ENCODE measurements at places on chromosomes 1 and 21.

DNA sequence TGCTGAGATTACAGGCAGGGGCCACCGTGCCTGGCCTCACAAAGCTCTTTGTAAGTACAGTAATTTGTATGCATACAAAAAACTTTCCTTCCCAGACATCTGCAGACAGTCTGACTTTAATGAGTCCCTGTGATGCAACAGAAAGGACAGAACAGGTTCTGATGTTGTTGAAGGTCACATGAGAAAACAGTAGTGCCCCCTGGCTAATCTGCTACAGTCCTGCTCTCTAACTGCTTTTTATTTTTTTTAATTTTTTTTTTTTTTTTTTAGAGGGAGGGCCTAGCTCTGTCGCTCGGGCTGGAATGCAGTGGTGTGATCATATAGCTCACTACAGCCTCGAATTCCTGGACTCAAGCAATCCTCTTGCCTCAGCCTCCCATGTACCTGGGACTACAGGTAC, 36.7 kb downstream of the ACBD3 start:
- DNase-seq = no peak

GRCh38 chr1:82260051-82260450, 459.3 kb downstream of the ADGRL2 start:
- no peak for DNase-seq

DNA sequence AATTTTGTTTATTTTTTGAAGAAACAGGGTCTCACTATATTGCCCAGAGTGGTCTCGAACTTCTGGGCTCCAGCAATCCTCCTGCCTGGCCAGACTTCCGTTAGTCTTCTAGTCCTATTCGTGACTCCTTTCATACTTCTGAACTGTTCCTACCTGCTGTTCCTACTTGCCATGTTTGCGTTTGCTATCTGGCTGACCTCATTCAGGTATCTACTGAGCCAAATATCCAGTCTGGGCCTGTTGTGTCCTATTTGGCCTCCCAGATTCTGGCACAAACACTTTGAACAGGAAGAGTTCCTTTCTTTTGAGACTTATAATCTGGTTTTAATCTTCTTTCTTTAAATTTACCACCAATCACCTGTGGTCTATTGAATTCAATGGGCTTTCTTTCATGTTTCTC, 6.9 kb upstream of the NR1I3 start:
- DNase-seq = no peak

- DNase-seq = no peak
These were observed 3.6 kb downstream of the SDC3 start for GRCh38 chr1:30904962-30905335.

GRCh38 chr21:38349111-38349746, 92.4 kb downstream of the KCNJ15 start:
- peak; percentile 12 for DNase-seq

DNA sequence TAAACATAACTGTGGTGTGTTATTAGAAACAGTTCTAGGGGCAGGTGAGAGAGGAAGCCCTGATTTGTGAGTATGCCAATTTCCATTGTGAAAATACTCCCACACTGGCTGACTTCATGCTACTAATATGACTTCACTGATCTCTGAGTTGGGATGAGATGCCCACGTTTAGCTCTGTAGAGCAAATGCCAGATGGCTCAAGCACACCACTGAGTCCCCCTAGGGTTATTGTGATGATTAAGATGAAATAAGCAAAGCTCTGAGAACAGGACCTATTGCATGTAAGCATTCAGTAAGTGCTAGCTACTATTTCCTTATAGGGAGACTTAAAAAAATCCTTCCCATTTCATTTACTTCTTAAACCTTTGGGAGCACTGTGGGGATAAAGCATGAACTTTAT, 117.6 kb downstream of the CENPF start:
- DNase-seq = no peak

GRCh38 chr1:81406292-81406999, 394.3 kb upstream of the ADGRL2 start:
- DNase-seq = no peak

GRCh38 chr21:38503583-38503982, 5.3 kb upstream of the ERG start:
- peak; percentile 69 for DNase-seq

DNA sequence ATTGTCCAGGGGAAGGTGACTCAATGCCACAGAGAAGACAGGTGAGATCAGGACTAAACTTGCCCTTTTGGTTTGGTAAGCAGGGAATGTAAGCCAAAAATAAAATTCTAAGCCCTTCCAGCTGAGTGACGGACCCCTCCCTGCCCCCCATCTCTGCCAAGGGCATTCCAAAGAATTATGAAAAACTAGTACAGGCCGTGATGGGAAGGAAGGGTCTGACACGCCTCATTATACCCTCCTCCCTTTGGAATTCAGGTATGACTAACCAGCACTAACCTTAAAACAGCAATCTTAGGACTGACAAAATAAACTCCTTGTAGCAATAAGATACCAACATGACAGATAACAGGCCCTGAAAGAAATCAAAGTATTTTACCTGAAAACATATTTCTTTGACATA, 99.6 kb downstream of the GABPA start:
- no peak for DNase-seq

- DNase-seq = no peak
These were observed 58.9 kb upstream of the LRRC8D start for GRCh38 chr1:89761901-89762300.

GRCh38 chr21:33189824-33190223, 39.9 kb upstream of the IFNAR2 start:
- no peak for DNase-seq

- DNase-seq = no peak
These were observed 27.9 kb downstream of the PATJ start for GRCh38 chr1:61770131-61770530.

DNA sequence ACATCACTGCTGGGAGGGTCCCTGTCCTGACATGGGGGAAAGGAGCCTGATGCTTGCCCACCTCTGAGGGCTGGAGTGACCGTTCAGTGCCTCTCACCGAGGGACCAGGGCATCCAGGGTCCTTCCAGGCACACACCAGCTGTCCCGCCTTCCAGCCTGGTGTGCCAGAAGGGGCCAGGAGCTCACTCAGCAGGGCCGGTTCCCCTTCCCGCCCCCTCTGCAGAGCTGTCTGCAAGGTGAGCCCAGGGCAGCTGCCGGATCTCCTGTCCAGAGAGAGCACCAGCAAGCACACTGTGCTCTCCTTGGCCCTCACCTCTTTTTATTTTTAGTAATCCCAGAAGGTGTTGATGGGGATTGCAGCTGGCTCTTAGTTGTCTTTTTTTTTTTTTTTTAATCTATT, 16.9 kb downstream of the H6PD start:
- peak; percentile 51 for DNase-seq

GRCh38 chr1:228079013-228079412, 3.5 kb upstream of the ARF1 start:
- DNase-seq = peak; percentile 40

DNA sequence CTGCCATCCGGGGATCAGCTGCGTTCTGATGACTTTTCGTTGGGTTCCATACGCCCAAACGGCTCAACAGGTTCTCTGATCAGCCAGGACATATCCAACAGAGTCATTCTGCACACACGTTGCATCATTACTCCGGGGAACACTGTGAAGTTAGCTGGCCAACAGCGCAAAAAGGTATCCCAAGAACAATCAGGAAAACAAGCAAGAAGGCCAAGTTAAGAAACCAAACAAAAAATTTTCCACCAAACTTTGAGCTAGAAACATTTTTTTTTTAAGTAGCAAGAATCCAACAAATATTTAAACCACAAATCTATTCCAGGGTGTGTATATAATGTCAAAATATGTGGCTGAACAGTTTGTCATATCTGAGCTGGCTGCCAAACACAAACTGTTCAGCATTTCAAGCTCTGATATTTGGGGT, 29.2 kb downstream of the NID1 start:
- DNase-seq = no peak

GRCh38 chr1:53393325-53393792, 65.5 kb upstream of the LRP8 start:
- DNase-seq = peak; percentile 90

- DNase-seq = no peak
These were observed 197.9 kb upstream of the SGIP1 start for GRCh38 chr1:66335859-66336640.

- no peak for DNase-seq
These were observed 73.4 kb downstream of the ST6GALNAC3 start for GRCh38 chr1:76147917-76148316.
